ENCODE measurements at places on chromosomes 4 and X. TPM values are rescaled to one million over a fixed set of nuclear protein-coding genes. Genes with fewer than 3 reads are reported as not detected.

IQSEC2 gene
- polyA plus RNA-seq, result 14.0 TPM

TMEM144 gene
- 6.5 TPM for polyA plus RNA-seq

TLR3 gene
- 13.1 TPM for polyA plus RNA-seq

ATP11C gene
- 22.8 TPM for polyA plus RNA-seq

AMBN gene
- not detected for polyA plus RNA-seq

VEGFC gene
- 26.8 TPM for polyA plus RNA-seq

- no peak for DNase-seq
Measured at GRCh38 chr4:57136281-57136680, 26.1 kb upstream of the IGFBP7 start.

DNA sequence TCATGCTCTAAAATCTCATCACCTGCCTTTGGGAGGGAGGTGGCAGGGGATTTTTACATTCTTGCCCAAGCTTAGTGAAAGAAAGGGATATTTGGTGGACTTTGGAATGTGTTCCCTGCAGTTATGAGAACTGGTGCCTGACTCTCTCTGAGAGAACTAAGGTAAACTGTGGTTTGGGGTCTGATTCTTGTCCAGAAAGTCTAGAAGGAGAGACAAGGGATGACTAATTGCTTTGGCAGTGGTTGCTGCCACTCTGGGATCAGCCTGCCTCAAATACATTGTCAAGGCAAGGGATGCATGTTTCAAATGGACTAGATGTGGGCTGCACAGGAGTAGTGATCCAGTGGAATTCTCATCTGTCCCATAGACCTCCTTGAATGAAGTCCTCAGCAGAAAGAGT, 115.2 kb downstream of the DDIT4L start:
- DNase-seq, result no peak

GRCh38 chrX:55007656-55008055, 7.5 kb downstream of the APEX2 start:
- DNase-seq, result no peak

GRCh38 chr4:32574803-32575202, 1854.6 kb downstream of the PCDH7 start:
- no peak for DNase-seq

GRCh38 chrX:1582686-1583437, 8.5 kb upstream of the AKAP17A start:
- DNase-seq, result peak; percentile 49

DNA sequence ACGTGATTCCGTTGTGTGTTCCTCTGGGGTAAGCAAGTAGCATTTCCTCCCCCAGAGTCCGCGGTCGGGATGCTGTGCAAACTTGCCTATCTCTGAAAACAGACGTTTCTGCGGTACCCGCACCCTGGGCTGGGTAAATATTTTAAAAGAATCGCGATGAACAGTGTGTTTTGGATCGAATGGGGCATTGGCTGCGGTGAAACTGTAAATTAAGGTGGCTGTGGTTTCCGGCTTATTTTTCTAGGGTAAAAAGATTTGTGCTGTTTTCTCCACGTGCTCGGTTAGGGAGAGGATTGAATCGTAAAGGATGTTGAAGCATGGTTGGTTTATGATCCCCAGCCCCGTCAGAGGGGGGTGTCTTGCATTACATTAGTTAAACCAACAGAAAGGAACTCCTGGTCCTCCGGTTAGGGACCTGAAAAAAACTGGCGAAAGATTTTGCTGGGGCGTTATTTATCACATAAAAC, 1.2 kb downstream of the HHIP start:
- DNase-seq, result no peak

DNA sequence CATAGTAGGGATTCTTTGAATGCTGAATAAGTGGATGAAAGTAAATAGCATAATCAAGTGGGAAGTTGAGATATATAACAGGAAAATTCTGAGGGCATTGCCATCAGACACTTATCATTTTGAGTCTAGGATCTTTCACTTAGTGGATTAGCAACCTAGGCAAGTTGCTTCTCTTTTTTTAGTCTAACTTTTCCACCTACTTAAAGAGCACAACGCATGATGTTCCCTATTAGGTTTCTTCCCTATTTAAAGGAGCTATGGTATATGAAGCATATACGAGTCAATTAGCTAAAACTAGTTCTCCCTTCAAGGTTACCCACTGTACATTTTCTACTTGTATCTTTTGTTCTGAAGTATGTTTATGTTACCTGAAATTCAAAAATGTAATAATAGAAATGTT, 67.1 kb upstream of the HS3ST1 start:
- DNase-seq, result no peak

DNA sequence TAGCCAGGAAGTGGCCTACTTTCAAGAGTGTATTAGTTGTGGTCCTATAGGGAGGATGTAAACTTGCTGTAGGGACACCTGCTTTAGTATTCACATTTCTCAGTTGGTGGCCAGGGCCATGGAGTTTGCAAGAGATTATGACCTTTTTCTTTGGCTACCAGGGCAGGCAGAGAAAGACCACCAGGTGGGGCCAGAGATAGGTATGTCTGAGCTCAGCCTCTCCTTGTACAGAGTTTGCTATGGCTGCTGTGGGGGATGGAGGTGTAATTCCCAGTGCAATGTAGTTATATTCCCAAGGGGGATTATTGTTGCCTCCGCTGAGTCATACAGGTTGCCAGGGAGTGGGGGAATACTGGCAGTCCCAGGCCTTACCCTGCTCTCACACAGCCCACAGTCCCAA, 26.3 kb upstream of the DACH2 start:
- no peak for DNase-seq

DNA sequence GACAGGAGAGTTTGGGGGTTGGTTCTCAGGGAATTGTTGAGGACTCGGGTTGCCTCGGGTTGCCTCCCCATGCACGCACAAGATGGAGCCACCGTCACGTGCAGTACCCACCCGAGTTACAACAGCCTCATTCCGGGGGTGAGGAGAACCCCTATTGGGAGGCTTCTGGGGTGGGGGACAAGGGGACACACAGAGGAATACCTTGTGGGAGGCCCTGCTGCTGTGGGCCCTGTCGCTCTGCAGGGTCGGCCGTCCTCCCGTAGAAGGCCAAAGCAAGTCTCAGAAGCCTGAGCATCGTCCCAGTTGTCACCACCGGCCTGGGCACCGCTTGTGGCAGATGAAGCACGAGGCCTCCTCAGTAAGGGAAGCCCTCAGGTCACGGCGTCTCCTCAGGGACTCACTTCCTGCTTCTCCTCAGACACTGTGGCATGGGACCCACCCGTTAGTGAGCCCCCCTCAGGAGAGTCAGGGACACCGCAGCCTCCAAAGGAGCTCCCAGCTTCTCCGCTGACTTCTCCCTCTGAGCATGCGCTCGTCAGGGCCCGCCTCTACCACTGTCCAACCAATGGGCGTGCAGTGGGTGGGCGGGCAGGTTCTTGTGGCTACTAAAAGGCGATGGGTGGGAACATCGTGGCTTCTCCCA, at the start of gene CT55:
CT55 (minus strand) TSS at position 522 of the 643 bp plus-strand sequence; CDS start at position 295, 227 bp downstream.
- no peak for DNase-seq

GRCh38 chr4:24529555-24529954, 54.8 kb downstream of the DHX15 start:
- no peak for DNase-seq

DNA sequence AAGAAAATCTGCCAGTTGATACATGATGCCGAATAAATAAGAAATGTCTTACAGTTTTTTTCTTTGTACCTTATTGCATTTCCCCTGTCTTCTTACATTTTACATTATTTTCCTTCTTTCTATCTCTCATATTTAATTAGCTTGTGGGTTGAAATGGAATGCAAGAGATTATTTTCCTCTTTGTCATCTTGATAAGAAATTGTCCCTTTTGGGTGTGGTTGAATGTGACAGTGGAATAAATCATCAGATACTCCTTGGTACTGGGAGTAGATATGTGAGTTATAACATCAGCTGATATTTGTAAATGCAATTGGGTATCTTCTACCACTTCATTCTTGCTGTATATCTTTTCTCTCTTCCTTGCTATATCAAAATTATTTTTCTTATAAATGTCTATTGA, 997.4 kb downstream of the RAPGEF2 start:
- DNase-seq, result no peak

- DNase-seq, result no peak
Measured at GRCh38 chr4:109671350-109671749, 31.9 kb downstream of the CASP6 start.

- DNase-seq, result no peak
Measured at GRCh38 chr4:10898072-10898471, 213.5 kb upstream of the CLNK start.

GRCh38 chrX:117957128-117957527, 159.5 kb downstream of the KLHL13 start:
- no peak for DNase-seq
